ENCODE measurements at places on chromosomes 7 and 10.

DNA sequence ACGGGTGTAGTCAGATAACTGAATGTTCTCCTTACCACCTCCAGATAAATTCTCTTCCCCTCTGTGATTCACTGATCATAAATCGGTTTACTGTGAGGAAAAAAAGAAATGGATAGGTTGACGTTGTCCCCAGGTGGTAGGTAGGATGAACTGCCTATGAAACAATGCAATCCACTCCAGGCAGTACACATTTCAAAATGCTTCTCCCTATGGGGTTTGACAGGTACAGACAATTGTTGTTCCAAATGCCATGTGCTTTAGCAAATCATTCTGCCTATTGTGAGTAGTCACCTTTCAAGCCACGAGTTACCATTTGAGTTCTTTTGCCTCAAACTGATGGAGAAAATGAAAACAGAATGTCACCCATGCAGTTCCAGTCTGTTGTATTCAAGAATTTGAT lies 21.8 kb downstream of the VIM start:
- DNase-seq, result no peak

GRCh38 chr7:95198863-95199262 lies 125.5 kb downstream of the PON1 start:
- DNase-seq, result no peak

DNA sequence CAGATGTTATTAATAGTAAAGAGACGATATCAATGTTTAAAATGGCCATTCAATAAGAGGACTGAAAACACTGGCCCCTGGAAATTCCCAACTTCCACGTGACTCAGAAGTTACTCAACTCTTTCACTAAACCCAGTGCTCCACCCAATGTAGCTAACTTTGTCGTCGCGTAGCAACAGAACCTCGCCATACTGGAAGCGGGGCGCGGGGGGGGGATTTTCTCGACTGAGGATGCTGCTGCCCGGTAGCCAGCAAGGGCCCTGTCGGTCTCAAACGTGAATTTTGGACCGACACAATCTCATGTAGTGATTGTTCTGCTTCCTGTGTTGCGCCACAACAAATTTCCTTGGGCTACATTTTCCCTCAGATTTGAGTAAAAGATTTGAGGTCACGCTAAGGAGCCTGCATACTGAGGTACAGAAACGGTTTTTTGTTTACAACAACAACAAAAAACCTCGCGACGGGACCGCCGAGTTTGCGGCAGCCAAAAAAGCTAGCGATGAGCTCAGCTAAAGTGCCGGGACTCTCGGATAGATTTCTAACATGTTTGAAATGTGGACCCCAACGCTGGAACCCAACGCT lies 977 bp upstream of the SFR1 start:
- DNase-seq, result peak; percentile 78

DNA sequence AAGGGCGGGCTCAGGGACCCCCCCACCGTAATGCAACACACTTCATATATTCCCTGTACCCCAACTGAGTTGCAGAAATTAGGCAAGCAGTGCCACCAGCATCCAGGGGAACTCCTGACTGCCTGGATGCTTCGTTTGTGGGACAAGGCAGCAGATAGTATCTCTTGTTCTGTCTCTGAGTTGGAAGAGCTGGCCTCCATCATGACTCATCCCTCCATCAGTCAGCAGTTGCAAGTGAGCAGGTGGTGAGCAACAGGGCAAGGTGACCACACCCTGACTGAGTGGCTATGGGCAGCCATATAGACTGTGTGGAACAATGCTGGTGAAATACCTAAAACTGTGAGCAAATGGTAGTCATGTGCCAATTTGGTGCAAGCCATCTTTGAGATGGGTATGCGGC lies 22.8 kb upstream of the ADAMTS14 start:
- DNase-seq, result no peak

DNA sequence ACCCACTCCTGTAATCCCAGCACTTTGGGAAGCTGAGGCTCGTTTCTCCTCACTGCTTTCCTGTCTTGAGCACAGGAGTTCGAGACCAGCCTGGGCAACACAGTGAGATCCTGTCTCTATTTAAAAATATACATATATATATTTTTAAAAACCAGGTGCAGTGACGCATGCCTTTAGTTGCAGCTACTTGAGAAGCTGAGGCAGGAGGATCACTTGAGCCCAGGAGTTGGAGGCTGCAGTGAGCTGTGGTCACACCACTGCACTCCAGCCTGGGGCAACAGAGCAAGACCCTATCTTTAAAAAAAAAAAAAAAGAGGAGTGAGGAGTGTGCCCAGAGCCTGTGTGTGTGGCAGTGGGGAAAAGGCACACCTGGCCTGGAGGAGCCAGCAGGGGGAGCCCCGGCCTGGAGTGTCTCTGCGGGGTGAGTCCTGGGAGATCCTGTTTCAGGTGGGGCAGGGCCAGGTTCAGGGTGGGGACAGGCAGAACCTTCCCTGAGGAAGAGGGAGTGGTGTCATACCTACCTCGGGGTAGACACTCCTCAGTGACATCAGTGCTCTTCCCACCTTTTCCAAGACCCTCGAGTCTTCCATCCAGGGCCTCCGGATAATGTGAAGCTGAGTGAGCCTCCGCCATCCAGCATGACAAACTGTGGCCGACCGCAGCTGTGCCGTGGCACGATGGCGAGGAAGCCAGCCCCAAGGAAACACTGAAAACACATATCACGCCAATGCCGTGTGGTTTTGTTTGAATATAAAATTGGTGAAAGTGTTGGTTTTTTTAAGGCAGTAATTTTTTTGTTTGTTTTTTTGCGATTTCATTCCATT lies 9.0 kb upstream of the ARPC1B start:
- no peak for DNase-seq

GRCh38 chr7:104123786-104124185 lies 84.0 kb downstream of the ORC5 start:
- no peak for DNase-seq

GRCh38 chr10:110524179-110524858 lies 26.6 kb downstream of the DUSP5 start:
- no peak for DNase-seq

- DNase-seq, result no peak
Measured at GRCh38 chr7:142053988-142054387, 57.5 kb upstream of the MGAM2 start.

- DNase-seq, result no peak
Measured at GRCh38 chr10:88090568-88091214, 227.3 kb downstream of the PTEN start.

DNA sequence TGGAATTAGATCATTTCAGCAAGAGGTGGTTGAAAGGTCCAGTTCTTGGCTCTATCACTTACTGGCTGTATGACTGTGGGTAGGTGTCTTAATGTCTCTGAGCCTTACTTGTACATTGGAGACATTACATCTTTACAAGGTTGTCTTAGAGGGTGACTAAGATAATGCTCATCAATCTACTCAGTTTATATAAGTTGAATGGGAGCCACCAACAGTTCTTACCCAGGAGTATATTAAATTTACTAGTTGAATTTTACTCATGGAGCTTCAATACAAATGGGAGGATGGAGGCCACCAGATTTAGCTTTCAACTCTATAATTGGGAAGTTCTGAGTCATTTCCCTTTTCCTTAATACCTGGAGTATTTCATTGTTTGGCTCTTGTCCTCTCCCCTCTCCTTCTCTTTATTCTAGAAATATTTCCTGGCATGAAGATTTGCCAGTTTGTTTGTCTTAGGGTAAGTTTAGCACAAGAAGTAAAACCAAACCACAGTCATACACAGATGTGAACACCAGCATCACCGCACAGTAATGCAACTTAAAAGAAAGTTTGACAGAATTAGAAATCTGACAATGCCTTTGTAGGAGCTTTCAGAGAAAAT lies 222.8 kb downstream of the LRMDA start:
- no peak for DNase-seq

DNA sequence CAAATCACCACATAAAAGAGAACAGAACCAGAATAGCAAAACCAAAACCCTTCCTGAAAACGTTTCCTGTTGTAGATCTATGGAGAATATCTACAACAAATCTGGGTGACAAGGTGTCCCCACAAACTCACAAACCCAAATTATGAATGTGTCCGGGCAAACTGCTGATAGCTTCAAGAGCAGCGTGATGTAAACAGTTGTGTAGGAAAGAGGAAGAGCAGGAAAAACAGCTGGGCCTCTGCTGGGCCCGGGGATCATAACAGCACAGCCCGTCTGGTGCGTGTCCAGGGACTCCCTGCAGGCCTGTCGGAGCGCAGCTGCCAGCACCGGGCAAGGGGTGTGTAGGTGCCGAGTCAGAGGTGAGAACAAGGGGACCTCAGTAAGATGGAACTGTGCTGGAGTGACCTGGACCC lies 53.7 kb downstream of the KCNH2 start:
- no peak for DNase-seq

- no peak for DNase-seq
Measured at GRCh38 chr7:93120592-93121549, 3.1 kb upstream of the SAMD9 start.

- no peak for DNase-seq
Measured at GRCh38 chr7:93823621-93824020, 66.9 kb downstream of the TFPI2 start.

DNA sequence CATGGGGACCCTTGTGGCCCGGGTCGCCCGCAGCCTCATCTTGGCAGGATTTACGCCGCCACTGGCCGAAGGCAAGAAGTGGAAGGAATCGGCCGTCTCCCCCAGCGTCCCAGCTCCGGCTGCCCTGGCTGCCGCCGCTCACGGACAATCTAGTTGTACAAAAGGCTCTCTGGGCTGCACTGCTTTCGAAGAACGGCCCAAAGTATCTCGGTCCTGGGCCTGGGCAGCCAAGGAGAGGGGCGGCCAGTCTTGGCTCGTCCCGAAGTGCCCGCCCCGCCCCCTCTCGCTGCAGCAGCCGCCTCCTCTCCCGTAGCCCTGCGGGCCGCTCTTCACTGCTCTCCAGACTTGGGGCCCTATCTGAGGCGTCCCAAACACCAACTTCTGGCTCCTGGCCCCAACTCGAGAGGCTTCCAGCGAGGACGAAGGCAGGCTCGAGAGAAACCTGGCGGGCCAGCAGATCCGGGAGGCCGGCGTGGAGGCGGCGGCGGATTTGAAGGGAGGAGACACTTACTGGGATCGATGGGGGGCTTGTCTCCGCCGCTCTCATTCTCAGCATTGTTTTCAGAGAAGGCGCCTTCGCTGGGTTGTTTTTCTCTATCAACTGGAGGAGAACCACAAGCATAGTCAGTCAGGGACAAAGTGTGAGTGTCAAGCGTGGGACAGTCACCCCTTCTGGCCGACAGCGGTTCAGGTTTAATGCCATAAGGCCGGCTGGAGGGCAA lies 809 bp downstream of the HOXA9 start:
- no peak for DNase-seq

DNA sequence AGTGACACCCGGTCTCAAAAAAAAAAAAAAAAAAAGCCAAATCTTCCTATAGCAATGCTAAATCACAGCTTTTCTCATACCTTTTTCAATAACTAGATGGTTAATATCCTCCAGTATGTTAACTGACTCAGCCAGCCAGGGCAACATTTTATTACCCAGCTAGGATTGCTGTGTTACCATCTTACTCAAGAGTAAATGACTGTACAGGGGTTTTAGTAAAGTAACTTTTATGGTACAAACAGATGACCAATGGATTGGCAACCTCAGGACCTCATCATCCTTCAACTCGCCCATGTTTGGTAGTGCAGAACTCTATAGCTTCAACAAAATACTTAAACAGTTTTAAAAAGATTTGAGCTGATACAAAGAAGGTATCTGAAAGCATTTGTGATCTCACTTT lies 59.5 kb downstream of the HBP1 start:
- no peak for DNase-seq

- DNase-seq, result no peak
Measured at GRCh38 chr7:111927353-111928019, 278.7 kb downstream of the DOCK4 start.

DNA sequence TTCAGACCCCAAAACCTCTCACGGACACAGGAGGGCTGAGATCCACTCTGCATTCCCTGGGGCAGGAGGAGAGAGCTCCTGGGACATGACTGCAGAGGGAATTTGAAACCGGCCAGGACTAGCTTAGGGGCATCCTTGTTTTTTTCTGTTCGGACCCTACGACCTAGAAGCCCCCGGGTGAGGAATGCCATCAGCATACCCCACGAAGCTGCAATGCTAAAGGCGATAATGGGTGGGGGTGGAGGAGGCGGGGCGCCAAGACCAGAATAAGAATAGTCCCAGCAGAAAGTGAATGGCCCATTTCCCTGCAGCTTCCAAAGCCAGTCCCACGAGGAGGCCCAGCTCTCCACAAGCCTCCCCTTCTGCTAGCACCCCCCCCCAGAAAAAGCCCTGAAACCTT lies 4.0 kb downstream of the PDGFA start:
- no peak for DNase-seq

GRCh38 chr7:152571068-152571467 lies 104.9 kb downstream of the XRCC2 start:
- DNase-seq, result no peak

DNA sequence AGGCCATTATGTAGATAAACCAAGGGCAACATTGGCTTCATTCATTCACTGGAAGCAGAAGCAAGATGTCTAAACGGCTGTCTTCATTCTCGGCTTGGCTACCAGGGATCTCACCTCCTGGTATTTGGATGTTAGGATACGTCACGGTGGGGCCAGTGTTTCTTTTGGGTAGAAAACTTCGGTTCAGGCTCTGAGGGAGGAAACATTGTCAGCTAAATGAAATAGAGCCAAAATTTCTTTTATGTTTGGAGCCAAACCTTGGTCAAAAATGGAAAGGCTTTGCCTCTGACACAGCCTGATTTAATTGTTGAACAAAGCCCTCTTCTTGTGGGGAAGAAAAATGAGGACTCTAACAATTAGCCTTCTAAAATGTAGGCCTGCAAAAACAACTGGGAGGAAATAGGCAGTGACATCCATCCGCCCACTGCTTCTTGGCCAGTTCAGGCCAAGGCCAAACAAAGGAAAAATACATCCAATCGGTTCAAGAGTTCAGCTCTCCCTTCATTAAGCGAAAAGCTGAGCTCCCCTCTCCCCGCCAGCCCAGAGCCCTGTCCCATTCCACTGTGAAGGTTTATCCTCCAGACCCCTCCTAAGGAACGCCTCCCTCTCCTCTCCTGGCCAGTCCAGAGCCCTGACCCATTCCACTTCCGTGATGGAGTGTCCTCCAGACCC lies 44.4 kb downstream of the PFKFB3 start:
- no peak for DNase-seq

DNA sequence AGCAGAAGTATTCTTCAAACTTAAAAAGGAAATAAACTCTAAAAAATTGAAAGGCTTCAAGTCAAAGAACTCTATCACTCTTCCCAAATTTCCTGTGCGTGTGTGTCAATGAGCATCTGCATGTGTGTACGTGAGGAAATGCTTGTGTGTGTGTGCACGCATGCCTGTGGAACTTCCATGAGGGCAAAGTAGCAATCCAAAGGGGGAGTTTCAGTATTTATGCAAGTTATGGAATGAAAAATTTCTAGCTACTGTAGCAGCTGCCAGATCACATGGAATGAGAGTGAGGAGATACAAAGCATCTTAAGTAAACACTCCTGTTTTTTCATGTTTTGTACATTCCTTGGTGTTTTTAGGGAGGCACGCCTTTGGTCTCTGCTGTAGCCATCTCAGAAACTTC lies 152.6 kb downstream of the RAPGEF5 start:
- DNase-seq, result no peak

GRCh38 chr7:3133811-3134385 lies 90.2 kb upstream of the CARD11 start:
- DNase-seq, result no peak

GRCh38 chr10:97180986-97181385 lies 4.8 kb downstream of the SLIT1 start:
- no peak for DNase-seq

- peak; percentile 45 for DNase-seq
Measured at GRCh38 chr10:73956476-73957359, 41.2 kb upstream of the VCL start.

Data from HTR-8/SVneo (cell line).